ENCODE measurements at places on chromosomes 5 and 9.

DNA sequence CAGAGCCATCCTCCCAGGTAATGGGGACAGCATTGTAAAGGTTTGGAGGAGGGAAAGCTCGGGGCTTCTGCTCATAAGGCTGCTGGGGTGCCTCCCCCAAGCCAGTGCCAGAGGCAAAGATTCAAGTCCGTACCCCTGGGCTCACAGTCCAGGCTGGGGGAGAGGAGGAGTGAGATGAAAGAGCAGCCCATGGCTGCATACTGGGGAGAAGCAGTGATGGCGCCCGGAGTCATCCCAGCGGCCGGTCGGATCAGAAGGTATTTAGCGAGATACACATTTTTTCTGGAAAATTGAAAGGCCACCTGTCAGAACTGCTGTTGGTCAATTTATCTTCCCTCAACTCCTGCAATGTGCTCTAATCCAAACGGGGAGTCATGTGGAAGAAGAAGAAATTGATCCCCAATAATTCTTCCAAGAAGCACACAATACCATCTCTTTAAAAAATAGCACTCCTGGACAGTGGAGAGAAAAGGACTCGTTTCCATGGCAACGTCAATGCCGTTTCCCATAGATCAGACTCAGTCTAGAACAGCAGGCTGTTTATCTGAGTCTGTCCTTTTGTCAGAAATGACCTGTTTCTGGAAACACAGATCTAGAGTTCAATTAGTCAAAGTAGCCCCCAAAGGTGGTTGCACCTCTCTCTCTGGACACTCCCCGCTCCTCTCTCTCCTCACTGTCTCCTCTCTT is 65.9 kb downstream of the NSG2 start:
- no peak for DNase-seq

- DNase-seq, result no peak
Observed at GRCh38 chr9:37693260-37693659, 42.5 kb downstream of the FRMPD1 start.

- no peak for DNase-seq
Observed at GRCh38 chr5:64836190-64836755, 67.5 kb downstream of the CWC27 start.

DNA sequence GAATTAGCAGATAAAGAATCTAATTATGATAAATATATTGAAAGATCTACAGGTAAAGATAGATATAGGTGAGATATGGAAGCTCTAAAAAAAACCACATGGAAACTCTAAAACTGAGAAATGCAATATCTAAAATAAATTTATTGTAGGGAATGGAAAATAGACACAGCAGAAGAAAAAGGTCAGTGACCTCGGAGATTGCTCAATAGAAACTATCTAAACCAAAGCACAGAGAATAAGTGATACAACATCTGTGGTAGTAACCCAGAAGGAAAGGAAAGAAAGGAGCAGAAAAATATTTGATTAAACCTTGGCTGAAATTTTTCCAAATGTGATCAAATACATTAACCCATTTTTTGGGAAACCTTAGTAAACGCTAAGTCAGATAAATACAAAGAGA is 43.1 kb upstream of the GLIPR2 start:
- no peak for DNase-seq

- DNase-seq, result no peak
Observed at GRCh38 chr5:95075111-95075510, 209.8 kb downstream of the MCTP1 start.

DNA sequence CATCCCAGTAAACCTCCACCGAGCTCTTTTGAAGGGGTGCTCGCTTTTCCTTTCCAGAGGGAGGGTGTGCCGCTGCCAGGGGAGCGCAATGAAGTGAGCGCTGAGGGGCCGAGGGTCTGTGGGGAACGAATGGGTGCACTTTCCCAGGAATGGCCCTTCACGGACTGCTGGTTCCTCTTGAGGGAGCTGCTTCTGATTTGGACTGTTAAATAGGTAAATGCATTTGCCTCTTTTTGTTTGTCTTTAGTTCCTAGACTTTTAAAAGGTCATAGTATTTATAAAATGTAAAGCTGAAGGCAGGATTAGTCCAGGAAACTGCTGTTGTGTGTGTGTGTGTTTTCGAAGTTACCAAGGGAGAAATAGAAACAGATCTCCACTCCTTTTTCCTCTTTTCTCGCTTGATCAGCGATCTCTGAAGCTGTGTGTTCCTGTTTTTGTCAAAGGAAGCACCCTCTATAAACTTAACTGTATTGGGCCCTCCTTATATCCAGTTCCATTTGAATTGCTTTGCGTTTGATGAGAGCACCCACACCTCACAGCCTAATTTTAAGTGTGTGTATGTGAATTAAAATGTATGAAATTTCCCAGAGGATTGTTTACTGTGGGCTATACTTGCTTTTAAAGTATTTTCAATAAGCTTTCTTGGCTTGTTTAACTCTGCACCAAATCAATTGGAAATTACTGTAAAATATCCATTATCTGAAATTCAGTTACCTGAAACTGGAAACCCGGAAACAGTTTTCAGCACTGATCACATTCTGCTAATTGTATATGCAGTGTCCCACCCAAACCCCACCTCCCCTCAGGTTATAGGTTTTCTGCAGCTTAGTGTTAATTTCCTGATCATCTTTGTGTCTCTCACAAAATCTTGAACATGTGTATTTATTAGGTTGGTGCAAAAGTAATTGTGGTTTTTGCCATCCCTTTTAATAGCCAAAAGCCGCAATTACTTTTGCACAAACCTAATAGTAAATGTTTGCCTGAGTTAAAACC is 966 bp downstream of the SNX2 start:
- no peak for DNase-seq

DNA sequence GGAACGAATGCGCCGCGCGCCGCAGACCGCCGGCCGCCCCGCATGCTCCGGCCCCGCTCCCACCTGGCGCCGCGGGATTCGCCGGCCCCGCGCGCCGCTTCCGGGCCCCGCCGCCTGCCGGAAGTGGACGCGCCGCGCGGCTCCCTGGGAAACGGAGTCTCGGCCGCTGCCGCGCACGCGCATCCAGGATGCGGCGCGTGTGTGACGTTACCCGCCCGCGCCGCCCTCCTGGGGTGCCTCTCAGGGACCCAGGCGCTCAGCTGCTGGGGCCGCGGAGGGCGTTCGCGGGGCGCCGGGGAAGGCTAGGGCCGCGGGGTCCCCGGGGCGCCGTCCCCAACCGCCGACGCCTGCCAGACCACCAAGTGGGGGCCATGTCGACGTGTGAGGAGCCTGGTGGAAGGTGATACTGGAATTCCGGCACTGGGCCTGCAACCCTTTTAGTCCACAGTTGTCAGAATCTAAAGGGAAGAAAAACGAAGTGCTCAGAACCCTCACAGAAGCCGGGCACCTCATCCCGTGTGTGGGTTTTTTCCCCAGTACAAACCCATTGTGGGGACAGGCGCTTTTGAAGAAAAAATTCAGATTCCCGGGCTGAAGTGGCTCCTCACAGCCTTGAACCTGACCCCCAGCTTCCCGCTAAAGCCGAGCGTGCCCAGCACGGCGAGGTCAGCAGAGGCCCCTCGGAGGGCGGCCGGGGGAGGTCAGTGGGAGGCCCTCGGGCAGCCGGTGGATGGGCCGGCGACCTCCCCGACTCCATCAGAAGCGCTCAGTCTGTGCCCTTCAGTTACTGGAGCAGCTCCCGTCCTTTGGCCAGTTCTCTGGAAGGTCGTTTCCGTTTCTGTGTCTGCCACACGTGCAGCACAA is at the start of gene CLPTM1L:
TSS of gene CLPTM1L (minus strand) at position 125 of the 864 bp plus-strand sequence. CDS start 258 bp downstream, outside the sequence.
- DNase-seq, result peak; percentile 13

- no peak for DNase-seq
Observed at GRCh38 chr9:91103931-91104330, 257.8 kb downstream of the AUH start.

DNA sequence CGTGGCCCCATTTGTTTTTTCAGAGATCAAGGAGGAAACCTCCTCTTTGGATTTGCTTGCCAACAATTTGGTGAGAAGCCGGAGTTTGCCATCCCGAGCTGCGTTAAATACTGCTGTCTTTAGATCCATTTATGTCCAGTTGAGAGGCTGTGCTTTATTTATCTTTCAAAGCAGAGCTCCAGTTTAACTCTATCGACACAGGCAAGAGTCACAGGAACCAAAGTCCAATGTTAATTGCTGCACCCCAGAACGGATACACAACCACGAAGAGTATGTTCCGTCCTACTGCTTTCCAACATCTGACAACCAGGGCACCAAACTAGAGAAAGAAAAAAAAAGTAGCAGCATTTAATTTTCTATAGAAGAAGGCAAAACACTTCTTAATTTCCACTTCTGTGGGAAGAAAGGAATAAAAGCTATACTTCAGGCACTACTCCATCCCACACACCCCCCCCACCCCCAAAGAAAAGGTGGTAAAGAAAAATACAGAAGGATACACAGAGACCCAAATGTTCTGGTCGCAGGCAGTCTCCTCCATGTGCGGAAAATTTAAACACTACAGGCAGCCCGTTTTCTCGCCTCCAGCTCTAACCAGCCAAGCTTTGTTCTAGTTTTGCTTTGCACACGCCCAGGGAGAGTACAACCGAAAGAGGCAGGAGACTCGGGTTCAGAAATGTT is 1.1 kb downstream of the FEM1C start:
- DNase-seq, result no peak

- DNase-seq, result no peak
Observed at GRCh38 chr5:158119961-158120723, 261.2 kb upstream of the CLINT1 start.

DNA sequence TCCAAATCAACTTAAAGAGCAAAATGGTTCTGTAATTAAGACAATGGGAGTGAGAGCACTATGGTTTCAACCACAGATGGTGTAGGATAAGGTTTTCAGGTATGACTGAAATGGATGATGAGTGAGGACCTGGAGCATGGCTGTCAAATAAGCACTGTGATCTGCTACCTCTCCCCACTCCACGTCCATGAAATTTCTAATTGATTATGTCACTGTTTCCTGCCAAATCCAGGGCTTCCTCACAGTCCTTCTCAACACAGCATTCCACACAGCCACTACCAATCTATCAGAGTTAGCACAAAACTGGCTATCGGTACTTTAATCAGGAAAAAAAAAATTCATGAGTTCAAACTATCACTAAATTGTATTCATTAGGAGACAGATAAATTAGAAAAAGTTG is 420.4 kb upstream of the WWC1 start:
- no peak for DNase-seq

- no peak for DNase-seq
Observed at GRCh38 chr5:69007726-69008368, 86.0 kb upstream of the SLC30A5 start.

DNA sequence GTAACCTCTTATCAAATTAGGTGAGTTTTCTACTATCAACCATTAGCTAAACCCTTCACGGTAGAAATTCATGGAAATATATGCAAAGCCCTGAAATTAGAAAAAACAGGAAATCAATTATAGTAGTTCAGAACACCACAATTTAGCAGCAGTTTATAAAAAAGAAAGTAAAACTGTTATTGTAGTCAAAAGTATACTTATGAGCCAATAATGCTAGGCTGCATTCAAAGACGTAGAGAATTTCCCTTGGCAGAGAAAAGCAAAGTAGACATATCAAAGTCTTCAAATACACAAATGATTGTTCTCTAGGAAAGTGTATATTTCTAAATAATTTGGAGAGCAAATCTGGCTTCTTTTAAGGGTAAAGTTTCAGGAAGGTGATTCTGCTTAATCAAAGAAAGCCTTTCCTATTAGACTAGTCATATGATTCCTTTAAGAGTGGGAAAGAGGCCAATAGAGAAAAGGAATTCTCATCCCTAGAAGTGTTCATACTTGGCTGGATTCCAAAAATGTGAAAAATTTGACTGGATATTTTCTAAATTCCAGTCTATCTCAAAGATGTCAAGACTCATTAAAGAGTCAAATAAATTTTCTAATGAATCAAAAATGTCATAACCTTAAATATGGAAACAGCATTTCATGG is 185.5 kb downstream of the SMC2 start:
- DNase-seq, result no peak
